ENCODE measurements at places on chromosomes 7 and 10.

DNA sequence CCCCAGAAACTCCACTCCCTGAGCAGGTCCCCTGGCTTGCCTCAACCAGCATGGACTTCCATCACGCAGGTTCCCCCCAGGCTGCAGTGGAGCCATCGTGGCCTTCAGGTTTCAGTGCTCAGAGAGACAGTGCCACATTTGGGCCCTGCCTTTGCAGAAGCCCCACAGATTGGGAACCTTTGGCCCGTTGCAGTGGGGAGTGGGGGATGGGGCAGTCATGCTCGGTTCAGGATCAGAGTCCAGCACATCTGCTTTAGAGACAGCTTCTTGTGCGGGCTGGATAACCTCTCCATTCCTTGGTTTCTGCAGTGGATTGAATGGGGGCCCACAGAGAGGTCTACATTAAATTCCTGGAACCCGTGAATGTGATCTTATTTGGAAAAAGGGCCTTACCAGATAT is 183.9 kb downstream of the EBF3 start:
- no peak for DNase-seq

DNA sequence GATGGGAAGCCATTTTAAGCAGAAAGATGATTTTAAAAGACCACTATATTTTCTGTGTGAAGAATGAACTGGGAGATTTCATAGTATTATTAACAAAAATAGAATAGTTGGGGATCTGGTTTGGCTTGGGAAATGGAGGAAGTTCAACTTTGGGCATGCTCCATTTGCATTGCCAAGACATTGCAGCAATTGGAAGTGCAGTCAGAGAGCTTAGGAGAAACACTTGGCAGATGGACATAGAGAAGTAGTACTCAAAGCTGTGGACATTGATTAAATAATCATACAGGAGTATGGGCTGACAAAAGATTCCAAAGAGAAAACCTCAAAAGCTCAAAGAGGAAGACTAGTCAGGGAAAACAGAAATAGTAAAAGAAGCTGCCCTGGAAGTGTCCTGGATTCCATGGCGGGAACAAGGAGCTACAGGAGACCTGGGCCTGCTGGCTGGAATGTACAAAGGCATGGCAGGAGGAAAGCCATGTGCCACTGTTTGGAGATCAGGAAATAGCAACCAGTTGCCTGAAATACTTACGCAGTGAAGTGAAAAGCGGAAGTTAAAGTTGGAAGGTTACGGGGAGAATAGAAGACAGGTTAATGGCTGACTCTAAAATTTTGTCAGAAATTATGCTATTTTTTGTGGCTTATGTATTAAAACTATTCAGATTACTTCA is 93.6 kb upstream of the MXI1 start:
- no peak for DNase-seq

DNA sequence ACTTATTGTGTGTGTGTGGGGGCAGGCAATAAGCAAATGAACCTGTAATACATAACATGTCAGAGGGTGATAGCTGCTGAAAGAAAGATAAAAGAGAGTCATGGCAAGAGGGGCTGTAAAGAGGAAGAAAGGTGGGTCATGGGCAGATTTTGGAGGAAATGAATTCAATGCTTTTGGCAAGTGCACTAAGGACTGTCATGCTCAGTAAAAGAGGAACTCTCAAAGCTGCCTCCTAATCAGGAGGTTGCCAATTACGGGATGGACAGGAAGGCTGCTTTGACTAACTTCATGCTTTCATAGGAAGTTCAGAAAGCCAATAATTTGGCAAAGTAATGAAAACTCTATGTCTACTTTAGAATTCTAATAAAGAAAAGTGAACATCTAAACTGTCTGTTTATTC is 401.2 kb downstream of the SH2D4B start:
- DNase-seq, result no peak

GRCh38 chr10:117654105-117654504 is 111.6 kb downstream of the EMX2 start:
- no peak for DNase-seq

- DNase-seq, result no peak
These were observed 22.1 kb downstream of the CYP17A1 start for GRCh38 chr10:102814873-102815661.

All from caudate nucleus (tissue), 63 donors.